ENCODE measurements at places on chromosomes 7 and 10. TPM values are rescaled to one million over a fixed set of nuclear protein-coding genes. Genes with fewer than 3 reads are reported as not detected.
A peak's percentile ranks its signal among the peaks of the same experiment; 100 is the strongest.

The PRKG1 gene
- not detected for total RNA-seq

The CALHM2 gene
- total RNA-seq, result 4.8 TPM

The PLEKHS1 gene
- not detected for total RNA-seq

The ARMH3 gene
- total RNA-seq, result 21.5 TPM

The ANKIB1 gene
- 40.6 TPM for total RNA-seq

The CNNM2 gene
- 4.0 TPM for total RNA-seq

GRCh38 chr7:49636400-49636799, 137.0 kb upstream of the VWC2 start:
- DNase-seq, result no peak

DNA sequence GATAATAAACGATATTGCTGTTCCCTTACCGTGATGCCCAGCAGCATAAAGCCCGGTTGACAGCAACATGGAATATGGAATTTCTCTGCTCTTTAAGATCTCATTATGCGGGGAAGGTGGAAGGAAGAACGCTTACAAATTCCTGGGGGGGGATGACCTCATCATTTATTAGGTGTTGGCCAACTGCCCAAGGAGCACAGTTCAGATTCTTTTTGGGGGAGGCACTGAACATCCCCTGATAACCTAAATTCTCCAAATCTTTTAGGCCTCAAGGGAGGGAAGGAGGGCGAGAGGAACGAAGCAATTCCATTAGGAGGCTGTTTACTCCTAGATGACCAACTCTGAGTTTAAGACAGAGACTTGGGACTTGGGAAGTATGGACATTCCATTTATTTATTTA, 5.2 kb upstream of the COL26A1 start:
- no peak for DNase-seq

DNA sequence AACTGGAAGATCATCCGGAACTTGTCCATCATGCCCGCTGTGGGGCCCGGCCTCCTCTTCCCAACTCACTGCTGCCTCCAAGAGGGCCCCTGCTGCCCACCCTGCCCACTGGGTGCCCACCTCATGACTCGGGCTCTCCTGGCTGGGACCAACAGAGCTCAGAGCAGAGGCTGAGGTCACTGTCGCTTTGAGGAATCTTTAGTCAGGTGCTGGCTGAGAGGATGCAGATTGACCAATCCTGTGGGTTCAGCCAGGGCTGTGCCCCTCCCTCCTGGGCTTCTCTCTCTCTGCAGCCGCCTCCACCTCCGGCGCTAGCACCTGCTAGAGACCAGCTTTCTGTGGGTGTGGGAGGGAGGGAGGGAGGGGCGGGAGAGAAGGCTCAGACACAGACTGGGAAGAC, at the start of gene CALHM1:
Gene CALHM1, minus strand, starts transcription at position 181 of the 400 bp plus-strand sequence. Its CDS starts 149 bp downstream, at position 32.
- DNase-seq, result no peak

- DNase-seq, result no peak
These were observed 73.7 kb upstream of the PPIF start for GRCh38 chr10:79273604-79274003.

DNA sequence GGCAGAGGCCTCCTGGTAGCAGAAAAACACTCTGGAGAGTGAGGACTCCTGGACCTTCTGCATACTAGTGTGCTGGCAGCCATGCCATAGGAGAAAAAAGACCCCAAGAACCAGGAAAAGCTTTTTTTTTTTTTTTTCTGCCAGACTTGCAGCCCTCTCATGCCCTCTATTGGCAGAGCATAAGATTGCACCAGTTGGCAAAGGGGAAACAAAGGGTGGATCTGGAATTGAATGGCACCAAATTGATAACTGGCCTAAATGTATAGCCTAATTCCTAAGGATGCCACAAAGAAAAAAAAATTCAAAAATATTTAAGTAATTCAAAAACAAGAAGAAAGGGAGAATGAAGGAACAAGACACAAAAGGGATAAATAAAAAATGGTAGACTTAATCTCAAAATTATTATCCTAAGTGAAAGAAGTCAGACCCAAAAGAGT, 112.5 kb upstream of the GHITM start:
- DNase-seq, result peak; percentile 8

- no peak for DNase-seq
These were observed 195.8 kb upstream of the HABP2 start for GRCh38 chr10:113356794-113357680.

DNA sequence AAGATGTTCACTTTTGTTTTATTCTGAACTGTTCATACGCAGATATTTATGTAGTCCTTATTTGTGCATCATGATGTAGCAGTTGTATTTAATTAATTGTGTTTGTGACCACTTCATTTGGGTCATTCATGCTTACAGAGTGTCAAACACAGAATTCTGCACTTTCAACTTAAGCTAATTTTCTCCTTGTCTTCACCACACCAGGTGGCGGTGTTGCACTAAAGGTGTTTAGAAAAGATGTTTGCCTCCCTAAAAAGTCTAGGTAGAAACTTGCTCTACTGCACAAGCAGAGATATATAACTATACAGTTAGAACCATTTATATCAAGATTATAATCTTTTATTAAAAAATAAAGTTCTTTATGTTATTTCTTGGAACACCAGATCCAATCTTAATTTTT, 1.3 kb upstream of the TAS2R38 start:
- DNase-seq, result no peak

DNA sequence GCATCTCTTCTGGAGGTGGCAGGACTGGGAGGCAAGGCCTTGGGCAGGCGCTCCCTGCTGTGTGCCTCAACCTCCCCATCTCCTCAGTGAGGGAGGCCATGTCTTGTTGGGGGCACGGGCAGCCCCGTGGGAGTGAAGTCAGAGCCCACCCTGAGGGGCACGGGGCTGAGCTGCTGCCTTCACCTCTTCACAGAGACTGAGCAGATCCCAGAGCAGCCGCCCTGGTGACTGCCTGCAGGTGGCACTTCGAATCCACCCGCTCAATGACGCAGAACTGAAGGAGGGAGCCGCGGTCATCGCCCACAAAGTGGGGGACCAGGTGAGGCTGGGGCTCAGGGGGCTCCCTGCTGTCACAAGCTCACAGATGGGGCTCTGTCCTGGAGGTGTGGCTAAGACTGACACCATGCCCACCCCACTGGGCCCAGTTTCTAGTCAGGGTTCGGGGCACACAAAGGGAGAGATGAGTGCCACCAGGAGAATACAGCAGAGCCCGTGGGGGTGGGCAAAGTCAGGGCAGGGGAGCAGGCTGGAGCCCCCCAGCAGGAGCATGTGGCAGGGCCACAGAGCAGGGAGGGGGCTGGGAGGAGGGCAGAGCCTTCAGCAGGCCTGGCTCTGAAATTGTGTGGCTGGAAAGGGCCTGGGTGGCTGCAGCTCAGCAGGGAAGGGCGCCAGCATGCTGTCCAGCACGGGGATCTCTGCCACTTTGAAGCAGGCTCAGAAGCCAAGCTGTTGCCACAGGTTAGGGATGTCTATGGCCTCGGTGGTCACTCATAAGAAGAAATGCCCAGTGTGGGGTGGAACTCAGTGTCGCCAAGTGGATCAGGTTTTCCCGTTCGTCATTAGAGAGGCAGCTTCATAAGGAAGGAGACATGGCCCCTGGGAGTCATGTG, 18.8 kb upstream of the CHST12 start:
- no peak for DNase-seq

- DNase-seq, result no peak
These were observed 29.2 kb downstream of the GBX1 start for GRCh38 chr7:151138153-151138851.

GRCh38 chr10:93420091-93420490, 62.0 kb downstream of the MYOF start:
- DNase-seq, result no peak

DNA sequence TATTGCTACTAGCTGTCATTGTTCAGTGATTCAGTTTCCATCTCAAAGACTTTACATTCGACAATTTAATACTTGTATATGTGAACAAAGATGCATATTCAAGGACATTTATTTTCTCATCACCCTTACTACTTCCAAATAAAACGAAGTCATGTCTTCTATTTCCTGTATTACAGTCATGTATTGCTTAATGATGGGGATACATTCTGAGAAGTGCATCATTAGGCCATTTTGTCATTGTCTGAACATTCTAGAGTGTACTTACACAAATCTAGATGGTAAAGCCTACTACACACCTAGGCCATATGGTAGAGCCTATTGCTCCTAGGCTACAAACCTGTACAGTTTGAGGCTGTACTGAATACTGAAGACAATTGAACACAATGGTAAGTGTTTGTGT, 6.5 kb downstream of the C10orf95 start:
- DNase-seq, result no peak

DNA sequence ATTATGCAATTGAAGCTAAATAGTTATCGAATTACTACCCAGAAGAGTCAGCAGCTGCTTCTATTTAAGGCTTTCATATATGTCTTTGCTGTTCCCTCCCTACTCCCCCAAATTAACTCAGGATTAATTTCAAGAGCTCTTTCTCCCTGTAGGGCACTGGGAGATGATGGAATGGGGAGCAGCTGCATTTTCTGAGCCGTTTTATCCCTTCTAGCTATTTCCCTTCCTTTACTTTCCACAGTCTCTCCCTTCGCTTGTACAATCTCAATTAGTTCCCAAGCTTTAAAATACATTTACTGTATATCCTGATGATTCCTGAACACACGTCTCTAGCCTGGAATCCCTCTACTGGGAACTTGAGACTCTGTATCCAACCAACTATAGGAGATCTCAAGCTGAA, 19.8 kb upstream of the TSPAN12 start:
- no peak for DNase-seq

DNA sequence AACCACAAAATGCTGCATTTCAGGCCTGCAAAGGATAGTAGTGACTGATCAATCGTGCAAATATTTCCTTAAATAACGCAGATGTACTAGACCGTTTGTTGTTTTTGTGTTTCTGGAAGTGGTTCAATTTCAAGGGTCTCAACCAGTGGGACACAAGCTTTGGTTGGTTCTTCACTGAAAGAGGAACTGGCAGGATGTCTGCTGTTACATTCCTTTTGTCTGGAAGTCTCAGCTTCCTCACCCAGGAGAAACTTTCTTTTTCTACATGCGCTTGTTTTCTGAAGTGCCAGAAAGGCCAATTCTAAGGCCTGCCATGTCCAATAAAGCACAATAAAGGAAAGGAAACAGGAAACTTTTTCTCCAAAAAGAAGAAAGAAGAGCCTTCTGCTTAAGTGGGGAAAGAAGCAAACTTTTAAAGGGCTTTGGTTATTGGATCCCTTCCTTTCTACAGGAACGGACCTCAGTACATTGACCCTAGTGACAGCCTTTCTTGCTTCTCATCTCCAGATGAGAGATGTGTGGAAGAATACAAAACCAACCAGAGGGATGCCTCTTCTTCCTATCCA, 4.1 kb downstream of the DKK1 start:
- no peak for DNase-seq

DNA sequence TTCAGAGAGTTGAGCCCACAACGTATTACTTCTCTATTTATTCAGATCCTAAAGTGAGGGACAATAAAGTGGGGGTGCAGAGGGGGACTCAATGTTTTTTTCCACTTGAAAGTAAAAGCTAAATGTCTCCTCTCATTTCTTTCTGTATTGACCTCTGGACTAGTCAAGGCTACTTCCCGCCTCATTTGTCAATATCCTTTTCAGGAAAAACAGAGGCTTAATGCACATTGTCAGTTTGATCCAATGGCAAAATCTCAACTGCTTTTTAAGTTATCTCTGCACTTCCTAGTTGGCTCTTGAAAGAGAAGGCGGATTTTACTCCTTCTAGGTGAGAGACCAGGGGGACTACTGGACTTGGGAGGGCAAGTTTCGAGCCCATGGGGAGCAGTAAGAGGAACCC, 56.4 kb downstream of the HIPK2 start:
- DNase-seq, result no peak

DNA sequence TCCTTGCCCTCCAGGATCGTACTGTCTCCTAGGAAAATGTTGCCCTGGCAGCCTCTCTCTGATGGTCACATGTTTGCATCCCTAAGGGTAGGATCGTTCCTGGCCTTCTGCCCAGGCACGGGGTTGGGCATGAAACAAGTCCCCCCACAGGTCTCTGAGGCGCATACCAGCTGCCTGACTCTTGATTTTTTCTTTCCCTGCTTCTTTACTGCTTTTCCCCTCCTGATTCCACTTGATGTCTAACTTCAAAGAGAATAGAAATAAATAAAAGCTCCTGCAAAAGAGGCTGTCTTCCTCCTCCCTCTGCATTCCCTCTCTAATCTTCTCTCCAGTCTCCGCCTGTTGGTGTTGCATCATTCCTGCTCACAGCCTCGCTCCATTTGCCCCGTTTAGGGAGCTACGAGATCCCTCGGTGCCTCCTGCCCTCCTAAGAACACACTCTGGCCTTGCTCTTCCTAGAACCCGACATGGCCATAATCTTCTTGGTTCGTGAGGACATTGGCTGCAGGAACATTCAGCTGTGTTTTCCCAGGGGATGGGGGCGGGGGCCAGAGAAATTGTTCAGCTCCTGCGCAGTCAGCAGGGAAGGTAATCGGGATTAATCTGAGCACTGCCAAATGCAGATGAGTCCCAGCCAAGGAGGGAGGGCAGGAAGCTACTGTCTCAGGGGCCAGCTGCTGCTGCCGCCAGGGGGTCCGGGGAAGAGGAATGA, 26.0 kb downstream of the LEP start:
- no peak for DNase-seq

DNA sequence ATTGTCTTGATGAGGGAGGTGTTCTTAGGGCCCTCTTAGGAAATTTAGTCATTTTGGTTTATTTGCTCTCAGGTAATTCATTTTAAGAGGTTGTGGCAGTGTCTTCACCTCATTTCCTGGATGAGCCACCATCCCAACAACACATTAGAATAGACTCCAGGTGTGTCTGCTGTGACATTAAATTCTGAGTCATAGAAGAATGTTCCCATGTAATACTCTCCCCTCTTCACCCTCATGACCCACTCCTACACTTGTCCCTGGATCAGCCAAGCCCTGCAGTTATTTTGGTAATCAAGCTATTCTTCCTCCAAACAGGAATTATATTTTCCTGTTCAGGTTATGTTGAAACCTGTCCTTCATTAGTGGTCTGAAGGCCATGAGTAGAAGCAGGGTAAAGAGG, 944.1 kb downstream of the SORCS3 start:
- DNase-seq, result no peak

GRCh38 chr7:37831244-37831643, 17.2 kb upstream of the NME8 start:
- DNase-seq, result no peak

DNA sequence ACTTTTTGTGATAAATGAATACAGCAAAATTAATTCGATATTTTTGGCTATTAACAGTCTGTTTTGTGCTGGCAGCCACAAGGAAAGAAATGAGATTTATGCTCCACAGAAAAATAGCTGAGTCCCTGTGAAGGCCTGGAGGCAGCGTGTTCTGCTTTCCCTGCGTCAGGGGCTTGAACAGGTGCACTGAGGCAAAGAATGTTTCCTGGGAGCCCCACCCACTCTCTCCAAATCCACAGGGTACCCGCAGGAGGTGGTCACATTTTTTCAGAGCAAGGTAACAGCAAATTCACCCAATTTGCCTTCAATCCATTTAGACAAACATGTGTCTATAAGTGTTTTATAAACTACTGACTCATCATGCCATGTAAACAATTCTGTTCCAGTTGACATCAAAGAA, 308.1 kb downstream of the TCERG1L start:
- no peak for DNase-seq

DNA sequence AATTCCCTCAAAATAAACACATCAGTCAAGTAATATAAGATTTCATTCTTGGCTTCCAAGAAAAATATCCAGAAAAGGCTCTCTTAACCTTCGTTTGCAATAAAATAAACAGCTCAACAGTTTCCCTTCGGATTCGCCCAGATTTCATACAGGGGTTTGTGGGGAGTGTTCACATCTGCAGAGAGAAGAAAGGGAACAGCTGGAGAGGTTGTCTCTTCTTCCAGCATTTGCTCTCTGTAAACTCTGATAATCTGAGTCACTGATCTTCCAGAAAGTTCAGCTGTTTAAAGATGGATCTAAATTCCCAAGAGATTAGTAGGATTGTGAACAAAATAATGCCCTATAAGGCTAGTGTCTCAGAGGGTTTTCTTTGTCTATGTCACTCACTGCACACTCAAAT, 277.9 kb downstream of the HPSE2 start:
- no peak for DNase-seq

- no peak for DNase-seq
These were observed 71.0 kb downstream of the MKI67 start for GRCh38 chr10:128055061-128055868.
